Suppressor macrophage treated with lipopolysaccharide for 1 hour (primary cell): ENCODE measurements at places on chromosomes 2 and 18.

GRCh38 chr2:237290261-237290660 lies 123.7 kb downstream of the COL6A3 start:
- DNase-seq, result no peak

GRCh38 chr2:150153646-150154307 lies 333.7 kb downstream of the RND3 start:
- no peak for DNase-seq

DNA sequence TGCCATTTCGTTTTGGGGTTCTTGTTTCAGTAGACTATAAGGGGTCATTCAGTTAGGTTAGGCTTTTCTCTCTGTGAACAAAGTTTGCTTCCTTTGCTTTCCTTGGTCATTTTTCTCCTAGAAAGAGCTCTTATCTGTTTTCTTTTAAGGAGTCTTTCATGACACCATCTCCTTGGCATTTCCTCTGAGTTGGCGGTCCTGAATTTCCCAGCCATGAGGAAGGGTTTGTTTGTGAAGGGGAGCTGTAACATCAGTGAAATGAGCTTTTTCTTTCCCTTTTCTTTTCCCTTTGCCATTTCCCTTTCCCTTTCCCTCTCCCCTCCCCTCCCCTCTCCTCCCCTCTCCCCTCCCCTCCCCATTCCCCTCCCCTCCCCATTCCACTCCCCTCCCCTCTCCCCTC lies 61.7 kb downstream of the MAP4K4 start:
- peak; percentile 85 for DNase-seq

- DNase-seq, result peak; percentile 78
Measured at GRCh38 chr18:56119681-56120080, 518.7 kb downstream of the TXNL1 start.

DNA sequence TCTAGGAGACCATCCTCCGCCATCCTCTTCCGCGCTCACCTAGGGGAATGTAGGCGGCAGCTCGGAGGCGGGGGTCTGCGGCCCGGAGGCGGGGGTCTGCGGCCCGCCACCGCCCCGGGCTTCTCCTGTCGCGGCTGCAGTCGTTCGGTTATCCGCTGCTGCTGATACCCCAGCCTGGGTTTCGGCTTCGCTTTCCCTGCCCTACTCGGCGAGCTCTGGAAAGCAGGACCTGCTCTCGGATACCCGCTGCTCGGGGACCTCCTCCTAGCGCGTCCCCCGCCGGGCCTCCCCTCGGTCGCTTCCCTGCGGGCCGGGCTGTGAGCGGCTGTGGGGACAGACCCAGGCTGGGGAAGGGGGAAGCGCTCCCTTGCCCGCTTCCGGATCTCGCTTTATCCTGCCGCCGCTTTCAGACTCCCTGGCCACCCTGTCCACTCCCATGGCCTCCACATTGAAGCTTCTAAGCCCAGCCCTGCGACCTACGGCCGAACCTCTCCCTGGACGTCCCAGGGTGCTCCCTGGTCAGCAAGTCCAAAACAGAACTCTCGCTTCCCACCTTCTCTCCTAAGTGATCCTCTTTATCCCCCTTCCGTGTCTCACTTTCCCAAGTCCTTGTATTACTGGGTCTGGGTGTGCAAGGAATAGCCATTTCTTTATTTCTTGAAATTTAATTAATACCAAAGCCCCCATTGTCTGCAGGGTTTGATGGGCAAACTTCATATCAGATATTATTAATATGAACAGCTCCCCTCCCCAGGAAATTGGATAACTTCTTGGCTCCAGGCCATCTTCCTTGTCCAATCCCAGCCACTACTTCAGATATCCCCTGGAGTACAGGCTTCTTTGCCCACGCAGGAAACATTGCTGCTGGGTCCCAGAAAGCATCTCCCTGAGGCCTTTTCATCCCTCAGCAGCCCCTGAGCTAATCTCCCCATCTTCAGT lies 769 bp downstream of the FKBP1B start:
- DNase-seq, result peak; percentile 63

DNA sequence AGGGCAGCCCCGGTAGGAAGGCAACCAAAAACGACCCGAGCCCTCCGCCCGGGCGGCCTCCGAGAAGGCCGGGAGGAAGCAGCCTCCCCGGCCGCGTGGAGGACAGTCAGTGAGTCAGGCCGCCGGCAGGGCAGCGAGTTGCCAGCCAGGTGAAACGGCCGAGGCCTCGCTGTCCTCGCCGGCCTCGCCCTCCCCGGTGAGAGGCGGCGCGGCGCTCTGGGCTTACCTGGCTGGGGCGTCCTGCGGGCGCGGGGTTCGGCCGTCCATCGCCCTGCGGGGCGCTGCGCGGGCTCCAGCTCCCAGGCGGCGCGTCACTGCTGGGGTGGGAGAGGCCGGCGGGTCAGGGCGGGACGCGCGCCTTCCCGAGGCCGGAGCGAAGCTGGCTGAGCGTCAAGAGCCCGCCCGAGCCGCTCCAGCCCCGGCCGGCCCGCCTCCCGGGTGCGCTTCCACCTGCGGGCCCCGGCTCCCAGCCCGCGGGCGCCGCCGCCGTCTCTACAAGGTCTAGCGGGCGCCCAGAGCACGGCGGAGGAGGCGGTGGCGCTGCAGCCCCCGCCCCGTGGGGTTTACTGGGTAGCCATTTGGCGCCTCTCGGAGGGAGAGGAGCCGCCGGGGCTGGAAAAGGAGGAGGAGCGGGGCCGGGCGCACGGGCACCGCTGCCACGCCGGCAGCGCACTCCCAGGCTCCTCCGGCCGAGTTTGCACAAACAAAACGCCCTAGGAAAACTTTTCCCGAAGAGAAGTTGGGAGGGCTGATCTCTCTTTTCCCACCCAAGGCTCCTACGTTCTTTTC lies 499 bp downstream of the COBLL1 start:
- DNase-seq, result peak; percentile 62

DNA sequence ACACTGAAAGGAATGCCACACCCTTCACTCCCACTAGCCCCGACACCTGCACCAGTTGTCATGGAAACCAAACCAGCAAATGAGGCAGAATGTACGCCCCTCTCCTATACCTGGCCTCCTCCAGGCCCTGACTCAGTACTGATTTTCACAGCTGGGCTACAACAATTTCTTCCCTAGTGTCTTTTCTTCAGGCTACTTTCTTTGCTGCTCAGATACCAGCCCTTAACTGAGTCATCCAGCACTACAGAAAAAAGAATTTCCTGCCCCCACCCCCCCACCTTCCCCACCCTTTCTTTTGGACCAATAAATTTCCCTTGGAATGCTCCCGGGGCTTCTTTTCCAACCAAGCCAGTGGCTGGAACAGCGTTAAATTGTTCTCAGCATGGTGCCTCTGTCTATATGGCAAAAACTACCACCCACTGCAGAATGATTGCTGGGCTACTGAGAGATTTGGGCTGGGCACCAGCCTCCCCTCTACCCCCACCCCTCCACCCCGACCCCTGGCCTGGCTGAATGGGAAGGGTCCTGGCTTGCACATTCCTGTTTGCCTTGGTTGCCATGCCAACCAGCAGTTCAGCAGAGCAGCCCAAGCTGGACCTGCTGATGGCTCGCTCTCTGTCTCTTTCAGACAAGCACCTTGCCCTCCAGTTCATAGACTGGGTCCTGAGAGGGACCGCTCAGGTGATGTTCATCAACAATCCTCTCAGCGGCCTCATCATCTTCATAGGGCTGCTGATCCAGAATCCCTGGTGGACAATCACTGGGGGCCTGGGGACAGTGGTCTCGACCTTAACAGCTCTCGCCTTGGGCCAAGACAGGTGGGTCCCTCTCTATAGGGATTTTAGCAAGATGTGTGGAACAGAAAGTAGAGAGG lies 11.3 kb downstream of the SLC14A2 start:
- DNase-seq, result no peak
